Activated naive CD4-positive, alpha-beta T cell treated with anti-CD3 and anti-CD28 coated beads, Interleukin-2, amount 50 U/mL, for 72 hours (primary cell): ENCODE measurements at places on chromosomes 5 and 9. TPM values are rescaled to one million over a fixed set of nuclear protein-coding genes. Genes with fewer than 3 reads are reported as not detected.

DNA sequence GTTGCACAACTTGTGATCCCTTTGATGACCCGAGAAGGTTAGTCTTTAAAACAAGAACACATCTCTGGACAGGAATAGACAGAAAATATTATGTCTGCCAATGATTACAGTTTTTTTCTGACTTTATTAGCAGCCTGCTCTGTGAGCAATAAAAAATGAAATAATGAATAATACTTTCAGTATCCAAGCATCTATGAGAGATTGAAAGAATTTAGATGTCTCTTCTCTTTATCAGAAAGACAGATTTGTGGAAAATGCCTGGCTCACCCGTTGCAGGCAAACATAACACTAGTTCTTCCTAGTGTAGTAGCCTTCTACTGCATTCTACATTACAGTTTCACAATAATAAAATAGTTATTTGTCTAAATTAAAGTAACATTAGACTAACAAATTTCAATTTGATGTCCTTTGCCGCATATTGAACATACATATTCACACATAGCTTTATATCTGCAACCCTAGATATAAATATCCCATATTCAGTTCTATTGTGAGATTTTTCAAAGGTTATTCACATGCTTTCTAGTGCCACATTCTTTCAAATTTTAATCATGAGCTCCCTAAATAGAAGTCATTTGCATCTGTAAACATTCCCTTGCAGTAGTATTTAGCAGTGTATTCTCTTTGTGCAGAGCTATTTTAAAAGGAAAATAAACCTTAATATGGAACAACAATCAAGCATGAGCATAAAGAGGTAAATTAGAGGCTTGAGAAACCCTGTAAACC is 267.3 kb downstream of the EFNA5 start:
- DNase-seq = no peak

DNA sequence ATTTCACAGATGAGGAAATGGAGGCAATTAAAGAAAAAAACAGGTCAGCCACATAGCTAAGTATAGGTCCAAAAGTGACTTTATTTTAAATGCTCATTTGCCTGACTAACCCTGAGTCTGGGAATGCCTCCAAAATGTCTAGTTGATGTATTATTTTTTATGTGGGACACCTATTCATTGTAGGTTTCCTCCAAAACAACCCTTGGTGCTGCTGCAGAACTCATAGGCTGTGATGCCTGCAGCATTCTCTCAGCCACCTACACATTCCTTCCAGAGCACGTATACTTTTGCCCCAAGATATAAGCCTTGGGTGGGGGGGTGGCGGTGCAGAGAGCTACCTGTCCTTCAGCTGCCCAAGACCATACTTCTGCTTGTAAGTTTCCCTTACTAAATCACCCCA is 77.4 kb downstream of the MSX2 start:
- no peak for DNase-seq

- no peak for DNase-seq
Observed at GRCh38 chr5:44385291-44385900, 3.8 kb downstream of the FGF10 start.

DNA sequence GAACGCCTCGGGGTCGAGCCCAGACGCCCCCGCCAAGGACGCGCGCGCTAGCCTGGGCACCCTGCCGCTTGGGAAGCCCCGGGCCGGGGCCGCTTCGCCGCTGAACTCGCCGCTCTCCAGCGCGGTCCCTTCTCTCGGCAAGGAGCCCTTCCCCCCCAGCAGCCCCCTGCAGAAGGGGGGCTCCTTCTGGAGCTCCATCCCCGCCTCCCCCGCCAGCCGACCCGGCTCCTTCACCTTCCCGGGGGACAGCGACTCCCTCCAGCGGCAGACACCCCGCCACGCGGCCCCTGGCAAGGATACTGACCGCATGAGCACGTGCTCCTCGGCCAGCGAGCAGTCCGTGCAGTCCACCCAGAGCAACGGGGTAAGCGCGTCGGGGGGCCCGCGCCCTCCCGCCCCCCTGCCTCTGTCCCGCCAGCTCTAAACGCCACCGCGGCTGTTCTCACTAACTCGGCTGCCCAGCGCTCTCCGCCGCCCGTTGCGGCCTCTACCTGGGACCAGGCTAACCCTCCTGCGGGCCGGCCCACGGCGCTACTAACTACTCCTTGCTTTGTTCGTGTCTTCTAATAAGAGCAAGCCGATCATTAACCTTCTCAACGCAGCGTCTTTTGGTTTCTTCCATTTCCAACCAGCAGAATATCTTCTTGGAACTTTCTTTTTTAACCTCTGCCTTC is 93.6 kb upstream of the OTULINL start:
- DNase-seq = no peak

- DNase-seq = no peak
Observed at GRCh38 chr5:180982008-180982741, 6.5 kb upstream of the BTNL3 start.

DNA sequence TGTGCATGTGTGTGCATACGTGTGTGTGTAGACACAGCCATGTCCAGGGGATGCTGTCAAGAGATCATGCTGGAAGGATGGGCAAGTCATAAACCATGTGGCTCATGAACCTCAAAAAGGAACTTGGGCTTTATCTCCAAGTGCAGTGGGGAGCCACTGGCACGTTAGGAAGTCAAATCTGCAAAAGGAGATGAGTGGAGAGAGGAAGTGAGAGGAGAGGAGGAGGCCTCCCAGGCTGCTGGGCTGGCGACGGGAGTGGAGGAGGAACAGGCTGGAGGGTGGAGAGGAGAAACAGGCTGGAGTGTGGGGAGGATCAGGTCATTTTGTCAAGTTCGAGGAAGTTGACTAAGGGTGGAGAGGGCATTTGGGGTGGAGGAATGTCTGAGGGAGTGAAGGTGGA is 29.2 kb upstream of the TIFAB start:
- no peak for DNase-seq

DNA sequence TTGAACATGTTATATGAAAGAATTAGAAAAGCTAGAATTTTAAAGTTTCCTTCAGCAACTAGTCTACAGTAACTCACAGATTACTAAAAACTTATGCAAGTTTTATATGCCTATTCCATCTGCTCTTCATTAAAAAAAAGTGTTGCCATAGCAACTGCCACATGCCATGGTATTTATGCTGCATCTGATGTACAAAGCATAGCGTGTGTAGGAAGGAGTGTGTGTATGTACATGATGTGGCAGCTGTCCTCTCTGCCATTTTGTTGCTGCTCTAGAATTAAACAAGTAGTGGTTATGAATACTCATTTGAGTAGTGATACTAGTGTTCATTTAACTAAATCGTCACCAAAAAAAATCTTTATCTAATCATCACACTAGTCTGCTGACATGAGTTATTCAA is 593.5 kb downstream of the CETN3 start:
- DNase-seq = no peak

The JADE2 gene
- 73.4 TPM for total RNA-seq

The WDR38 gene
- total RNA-seq = not detected

The TNFSF8 gene
- 26.9 TPM for total RNA-seq
